ENCODE measurements at places on chromosomes 12 and 14.

- no peak for DNase-seq
These were observed 29.3 kb upstream of the ARHGAP5 start for GRCh38 chr14:32047791-32048190.

GRCh38 chr14:46048127-46048526 lies 603.5 kb downstream of the RPL10L start:
- DNase-seq, result no peak

DNA sequence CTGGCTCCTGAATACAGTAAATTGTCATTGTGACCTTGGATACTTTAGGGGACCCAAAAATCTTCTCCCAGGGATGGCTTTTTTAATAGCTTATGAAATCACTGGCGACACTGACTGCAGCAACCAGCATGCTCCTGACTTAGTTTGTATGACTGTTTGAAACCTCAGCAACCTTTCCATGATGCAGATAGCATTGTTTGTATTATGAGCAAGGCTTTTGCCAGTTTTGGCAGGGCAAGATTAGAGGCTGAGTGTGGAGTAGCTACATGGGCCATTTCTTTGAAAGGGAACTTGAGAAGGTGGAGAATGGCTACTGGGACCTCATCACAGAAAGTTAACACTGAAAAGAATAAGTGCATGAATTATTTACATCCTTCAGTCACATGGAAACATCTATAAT lies 50.9 kb downstream of the SLC4A8 start:
- DNase-seq, result no peak

- no peak for DNase-seq
These were observed 32.5 kb downstream of the SRGAP1 start for GRCh38 chr12:63876980-63877379.

GRCh38 chr12:45585522-45586230 lies 143.8 kb upstream of the ARID2 start:
- no peak for DNase-seq

DNA sequence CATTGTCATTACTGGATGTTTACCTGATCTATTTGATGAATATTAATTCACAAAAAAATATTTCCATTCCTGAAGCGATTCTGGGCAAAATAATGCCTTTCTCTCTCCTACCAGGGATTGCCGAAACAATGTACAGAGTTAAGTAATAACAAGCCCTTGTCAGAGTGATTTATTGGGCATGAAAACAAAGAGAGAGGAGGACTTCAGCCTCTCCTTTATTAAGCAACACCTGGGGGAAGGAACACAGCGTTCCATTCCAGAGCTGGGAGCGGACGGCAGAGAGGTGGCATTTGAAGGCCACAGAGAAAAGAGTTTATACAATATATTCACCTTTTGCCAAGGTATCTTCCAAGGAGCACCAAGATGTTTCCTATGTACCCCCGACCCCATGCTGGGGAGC lies 165.8 kb downstream of the KSR2 start:
- DNase-seq, result no peak

GRCh38 chr12:123085730-123086487 lies 65.0 kb downstream of the PITPNM2 start:
- no peak for DNase-seq

GRCh38 chr14:103628221-103628683 lies 759 bp upstream of the KLC1 start:
- DNase-seq, result peak; percentile 52

DNA sequence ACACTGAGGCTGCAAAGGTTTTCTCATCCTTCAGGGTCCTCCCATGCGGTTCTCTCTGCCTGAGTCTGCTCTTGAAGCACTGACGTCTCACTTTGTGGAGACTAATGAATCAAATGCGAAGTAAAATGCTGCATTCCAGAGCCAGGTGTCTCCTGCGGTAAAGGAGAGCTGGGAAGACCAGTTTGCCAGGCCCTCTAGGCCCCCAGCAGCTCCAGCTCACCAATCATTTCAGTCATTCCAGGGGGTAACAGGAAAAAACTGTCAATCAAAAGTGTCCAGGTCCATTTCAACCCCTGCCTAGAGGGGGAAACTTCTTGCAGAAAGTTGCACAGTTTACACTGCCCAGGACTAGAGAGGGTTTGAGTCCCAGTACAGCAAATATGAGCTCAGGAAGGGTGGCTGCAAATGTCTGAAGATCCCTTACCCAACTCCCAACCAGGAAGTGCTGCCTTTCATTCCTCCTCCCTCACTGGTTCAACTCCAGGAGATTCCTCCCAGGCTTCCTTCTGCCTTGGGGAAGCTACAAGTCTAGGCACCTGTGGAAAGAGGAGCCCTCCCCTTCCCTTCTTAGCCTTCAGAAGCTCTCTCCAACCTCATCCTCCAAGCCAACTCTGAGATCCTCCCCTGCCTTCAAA lies 2.7 kb upstream of the NXPH4 start:
- no peak for DNase-seq

DNA sequence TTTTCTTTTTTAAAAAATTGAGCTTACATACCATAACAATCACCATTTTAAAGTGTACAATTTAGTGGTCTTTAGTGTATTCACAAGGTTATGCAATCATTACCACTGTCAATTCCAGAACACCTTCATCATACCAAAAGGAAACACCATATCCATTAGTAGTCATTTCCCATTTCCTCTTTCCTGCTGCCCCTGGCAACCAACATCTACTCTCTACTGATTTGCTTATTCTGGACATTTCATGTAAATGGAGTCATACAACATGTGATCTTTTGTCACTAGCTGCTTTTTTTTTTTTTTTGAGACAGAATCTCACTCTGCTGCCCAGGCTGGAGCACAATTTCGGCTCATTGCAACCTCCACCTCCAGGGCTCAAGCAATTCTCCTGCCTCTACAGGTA lies 66.8 kb upstream of the CFL2 start:
- peak; percentile 11 for DNase-seq

DNA sequence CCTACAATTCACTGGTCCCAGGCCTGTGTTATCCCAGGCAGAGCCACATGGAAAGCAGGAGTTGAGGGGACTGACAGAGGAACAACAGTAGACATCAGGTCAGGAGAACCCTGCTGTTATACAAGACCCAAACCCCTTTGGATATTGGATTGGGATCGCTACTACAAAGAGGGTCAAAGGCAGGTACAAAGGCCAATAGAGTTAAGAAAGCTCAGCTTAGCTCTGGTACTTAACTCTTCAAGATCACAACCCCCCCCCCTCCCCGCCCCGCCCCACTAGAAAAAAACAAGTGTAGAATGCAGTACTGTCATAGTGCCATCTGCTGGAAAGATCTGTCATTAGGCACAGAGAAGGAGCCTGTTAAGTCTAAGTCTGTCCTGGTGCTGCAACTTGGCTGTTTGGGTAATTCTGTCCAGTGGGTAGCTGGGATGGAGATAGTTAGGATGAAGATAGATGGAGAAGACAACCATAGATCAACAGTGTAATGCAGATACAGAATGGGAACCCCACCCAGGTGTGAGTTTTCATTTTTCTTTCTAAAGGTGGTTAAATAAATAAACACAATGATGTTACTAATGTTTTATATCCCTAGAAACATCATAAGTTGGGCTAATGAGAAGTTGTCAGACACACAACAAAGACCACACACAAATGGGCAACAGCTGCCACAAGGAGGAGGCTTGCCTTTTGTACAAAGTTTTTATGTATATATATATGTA lies 17.2 kb downstream of the REM2 start:
- DNase-seq, result no peak

- DNase-seq, result no peak
These were observed 45.3 kb downstream of the LRP6 start for GRCh38 chr12:12221560-12221959.

- no peak for DNase-seq
These were observed 60.9 kb downstream of the ELK3 start for GRCh38 chr12:96255077-96255476.

GRCh38 chr14:104695660-104696000 lies 6.2 kb downstream of the INF2 start:
- DNase-seq, result no peak

DNA sequence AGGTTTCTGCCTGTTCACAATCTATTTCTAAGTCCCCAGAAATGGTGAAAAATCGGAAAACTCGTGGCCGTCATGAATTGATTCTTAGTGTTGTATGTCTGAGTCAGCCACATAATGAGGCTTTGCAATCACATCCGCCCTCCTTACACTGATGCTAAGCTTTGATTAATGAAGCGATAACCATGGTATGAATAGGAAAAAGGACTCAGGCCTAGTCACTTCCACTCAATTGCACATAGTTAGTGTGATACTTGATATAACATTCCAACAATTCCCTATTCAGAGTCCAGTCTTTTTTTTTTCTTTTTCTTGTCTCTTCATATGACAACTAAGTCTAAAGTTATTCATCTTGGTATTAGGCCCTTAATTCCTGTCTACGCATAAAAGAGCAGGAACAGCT lies 1231.0 kb downstream of the VRK1 start:
- DNase-seq, result no peak

GRCh38 chr12:105574056-105574715 lies 243.7 kb downstream of the C12orf75 start:
- DNase-seq, result no peak

DNA sequence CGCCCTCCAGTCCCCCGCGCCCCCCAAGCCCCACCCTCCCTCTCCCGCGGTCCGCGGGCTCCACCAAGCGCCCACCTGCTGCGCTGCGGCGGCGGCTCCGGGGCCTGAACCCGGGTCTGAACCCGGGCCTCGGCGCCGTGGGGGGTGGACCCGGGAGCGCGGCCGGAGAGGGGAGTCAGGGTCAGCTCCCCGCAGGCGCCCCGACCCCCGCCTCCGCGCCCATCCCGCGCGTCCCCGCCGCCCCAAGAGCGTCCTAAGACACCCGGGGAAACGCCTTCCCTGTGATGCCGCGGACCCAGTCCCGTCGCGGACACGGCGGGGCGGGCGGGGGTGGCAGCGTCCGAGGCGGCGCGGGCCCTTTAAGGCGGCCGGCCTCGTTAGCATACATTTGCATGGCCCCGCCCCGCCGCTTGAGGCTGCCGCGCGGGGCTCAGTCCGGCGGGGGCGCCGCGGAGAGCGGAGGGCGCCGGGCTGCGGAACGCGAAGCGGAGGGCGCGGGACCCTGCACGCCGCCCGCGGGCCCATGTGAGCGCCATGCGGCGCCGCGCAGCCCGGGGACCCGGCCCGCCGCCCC lies at the start of gene MMP17:
MMP17 (plus strand) TSS at position 433 of the 574 bp plus-strand sequence; CDS start at position 535, 102 bp downstream.
- DNase-seq, result peak; percentile 27

DNA sequence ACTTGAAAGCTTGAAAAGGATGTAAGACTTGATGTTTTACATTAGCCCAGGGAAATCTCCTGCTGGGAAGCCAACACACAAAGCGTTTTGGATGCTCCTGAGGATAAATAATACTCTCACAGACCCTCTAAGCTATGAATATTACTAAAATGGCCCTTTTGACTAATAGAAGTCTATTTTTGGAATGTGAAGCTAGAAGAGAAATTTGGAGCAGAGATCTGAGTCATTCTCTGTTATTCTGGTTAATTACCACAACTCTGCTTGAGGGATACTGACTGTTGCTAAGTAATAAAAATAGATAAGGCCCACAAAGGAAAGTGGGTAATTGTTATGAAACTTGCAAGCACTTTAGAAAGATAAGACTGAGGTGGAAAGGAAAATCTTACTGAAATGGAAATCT lies 346.2 kb upstream of the STXBP6 start:
- no peak for DNase-seq

DNA sequence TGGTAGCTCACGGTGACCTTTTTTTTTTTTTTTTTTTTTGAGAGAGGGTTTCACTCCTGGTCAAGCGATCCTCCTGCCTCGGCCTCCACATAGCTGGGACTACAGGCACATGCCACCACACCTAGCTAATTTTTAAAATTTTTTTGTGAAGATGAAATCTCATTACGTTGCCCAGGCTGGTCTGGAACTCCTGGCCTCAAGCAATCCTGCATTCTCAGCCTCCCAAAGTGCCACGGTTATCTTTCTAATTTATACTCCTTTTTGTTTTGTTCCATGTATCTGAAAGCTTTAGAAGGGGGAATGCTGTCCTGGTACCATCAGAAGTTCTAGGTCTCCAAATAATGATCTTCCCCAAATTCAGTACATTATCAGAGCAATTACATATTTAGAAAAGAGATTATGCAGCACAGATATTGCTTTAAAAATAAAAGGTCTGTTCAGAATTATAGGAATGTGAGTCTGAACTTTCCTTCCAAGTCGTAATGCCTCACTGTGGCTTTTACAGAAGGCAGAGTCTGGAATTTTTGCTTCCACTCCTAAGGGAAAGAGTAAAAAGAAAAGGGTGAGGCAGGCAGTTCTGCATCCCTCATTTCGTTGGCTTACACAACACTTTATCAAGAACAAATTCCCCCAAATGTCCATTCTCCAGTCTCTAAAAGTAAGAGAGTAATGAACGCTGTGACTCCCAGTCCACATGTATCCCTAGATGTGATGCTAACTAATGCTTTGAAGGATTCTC lies 73.0 kb downstream of the GCH1 start:
- DNase-seq, result no peak

GRCh38 chr14:70901269-70901668 lies 6.0 kb upstream of the PCNX1 start:
- DNase-seq, result no peak

DNA sequence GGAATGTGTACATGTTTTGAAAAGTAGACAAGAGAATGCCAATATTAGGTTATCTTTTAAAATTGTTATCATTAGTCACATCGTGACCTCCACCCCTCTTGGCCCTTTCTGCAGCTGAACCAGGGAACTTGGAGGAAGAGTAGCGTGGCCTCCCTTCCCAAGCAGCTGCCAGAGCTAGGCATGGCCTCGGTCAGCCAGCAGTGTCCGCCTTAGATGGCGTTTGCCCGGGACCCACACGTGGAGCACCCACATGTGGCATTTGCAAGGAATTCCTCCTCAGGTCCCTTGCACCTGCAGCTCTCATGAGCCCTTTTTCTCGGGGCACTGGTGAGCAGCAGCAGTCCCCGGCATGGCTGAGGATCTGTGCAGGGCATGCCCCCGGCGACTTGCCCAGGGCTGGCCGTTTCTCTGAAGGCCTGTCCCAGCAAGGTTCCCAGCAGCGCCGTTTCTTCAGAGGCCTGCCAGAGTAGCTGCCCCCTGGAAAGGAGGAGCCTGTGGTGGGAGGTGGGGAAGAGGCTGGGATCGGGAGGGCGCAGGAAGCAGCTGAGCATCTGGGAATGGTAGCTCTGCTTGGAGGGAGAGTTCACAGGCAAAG lies 10.8 kb downstream of the JDP2 start:
- DNase-seq, result no peak

DNA sequence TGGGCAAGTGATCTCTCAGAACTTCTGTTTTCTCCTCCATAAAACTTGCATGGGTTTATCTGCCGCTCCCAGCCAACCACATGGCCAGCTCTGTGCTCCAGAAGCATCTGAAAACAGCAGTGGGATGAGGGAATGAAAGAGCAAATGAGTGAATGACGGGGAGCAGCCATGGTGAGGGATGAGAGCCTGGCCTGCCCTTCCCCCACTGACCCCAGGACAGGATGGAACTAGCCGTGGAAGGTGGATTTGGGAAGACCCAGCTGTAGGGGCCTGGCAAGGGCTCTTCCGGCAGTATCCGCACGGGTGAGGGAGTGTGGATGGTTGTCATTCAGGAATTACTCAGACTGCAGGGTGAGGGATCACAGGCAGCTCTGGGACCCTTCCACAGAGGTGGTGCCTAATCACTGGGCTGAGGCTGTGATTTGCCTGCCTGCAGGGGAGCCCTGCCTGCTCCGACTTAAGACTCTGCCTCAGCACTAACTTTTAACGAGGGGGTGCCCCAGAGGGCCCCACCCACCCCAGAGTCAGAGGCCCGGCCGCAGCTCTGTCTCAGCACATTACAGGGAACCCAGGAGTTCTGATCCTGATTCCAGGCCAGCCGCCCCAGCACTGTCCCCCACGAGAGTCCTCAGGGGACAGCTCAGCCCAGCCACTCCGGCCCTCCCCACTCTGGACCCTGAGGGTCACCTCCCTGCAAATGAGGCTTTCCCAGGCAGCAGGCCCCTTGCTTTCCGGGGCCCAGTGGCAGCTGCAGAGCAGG lies 136.8 kb upstream of the C14orf180 start:
- no peak for DNase-seq

GRCh38 chr12:103386451-103386850 lies 109.3 kb downstream of the C12orf42 start:
- DNase-seq, result no peak

Data from AG09319 (cell line).